ENCODE measurements at places on chromosomes 5 and 9. TPM values are rescaled to one million over a fixed set of nuclear protein-coding genes. Genes with fewer than 3 reads are reported as not detected.
A peak's percentile ranks its signal among the peaks of the same experiment; 100 is the strongest.

Gene ELOVL7
- 1.1 TPM for total RNA-seq

- no peaks in the 10 kb centered on the region for H3K36me3 ChIP-seq
- H3K27ac ChIP-seq: no peak overlapping the region
- H3K27me3 ChIP-seq: no peaks in the 10 kb centered on the region
- no peak for DNase-seq
- peaks cover under 1% of the 10 kb centered on the region for H3K4me1 ChIP-seq
These were observed 321.7 kb downstream of the NDUFS4 start for GRCh38 chr5:53882006-53882675.

Gene GBGT1
- total RNA-seq: 3.4 TPM

Gene NMUR2
- not detected for total RNA-seq

Gene LURAP1L
- 18.6 TPM for total RNA-seq

DNA sequence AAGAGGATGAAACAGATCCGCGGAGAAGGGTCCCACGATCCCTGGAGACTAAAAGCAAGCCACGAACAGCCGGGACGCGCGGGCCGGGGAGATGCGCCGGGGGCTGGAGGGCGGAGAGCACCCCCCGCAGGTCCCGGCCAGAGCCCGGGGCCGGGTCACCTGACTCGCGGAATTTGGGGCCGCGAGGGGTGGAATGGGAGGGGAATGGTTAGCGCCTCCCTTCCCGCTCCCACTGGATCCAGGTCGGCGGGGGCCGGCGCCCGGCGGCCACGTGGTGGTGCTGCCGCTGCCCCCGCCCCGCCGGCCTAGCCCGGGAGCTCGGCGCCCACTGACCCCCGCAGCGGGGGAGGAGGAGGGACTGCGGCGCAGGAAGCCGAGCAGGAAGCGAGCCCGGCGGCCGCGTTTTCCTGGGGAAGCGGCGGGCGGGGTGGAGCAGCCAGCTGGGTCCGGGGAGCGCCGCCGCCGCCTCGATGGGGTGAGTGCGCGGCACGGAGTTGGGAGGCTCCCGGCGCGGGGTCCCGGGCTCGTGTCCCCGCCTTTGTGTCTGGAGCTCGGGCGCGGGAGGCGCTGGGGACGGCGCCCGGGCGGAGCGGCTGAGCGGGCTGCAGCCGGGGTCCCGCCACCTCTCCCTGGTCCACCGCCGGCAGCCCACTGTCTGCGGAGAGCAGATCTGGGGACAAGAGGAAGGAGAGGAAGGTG, at the start of gene RAI14:
RAI14 (plus strand) TSS at position 328 of the 699 bp plus-strand sequence. CDS start 30,592 bp downstream, outside the sequence.
- no peaks in the 10 kb centered on the region for H3K27me3 ChIP-seq
- H3K27ac ChIP-seq: peak within 1 kb of the TSS; percentile 98
- peak within 1 kb of the TSS; percentile 82 for H3K4me3 ChIP-seq
- DNase-seq: peak; percentile 70
- H3K36me3 ChIP-seq: no peaks in the 10 kb centered on the region

- no peak for DNase-seq
- no peaks in the 10 kb centered on the region for H3K27me3 ChIP-seq
- no peak overlapping the region for H3K4me3 ChIP-seq
These were observed 144.9 kb downstream of the GOLPH3 start for GRCh38 chr5:32029261-32029660.

Data from liver (tissue), 10 donors.